ENCODE measurements at places on chromosomes 5 and 9.

DNA sequence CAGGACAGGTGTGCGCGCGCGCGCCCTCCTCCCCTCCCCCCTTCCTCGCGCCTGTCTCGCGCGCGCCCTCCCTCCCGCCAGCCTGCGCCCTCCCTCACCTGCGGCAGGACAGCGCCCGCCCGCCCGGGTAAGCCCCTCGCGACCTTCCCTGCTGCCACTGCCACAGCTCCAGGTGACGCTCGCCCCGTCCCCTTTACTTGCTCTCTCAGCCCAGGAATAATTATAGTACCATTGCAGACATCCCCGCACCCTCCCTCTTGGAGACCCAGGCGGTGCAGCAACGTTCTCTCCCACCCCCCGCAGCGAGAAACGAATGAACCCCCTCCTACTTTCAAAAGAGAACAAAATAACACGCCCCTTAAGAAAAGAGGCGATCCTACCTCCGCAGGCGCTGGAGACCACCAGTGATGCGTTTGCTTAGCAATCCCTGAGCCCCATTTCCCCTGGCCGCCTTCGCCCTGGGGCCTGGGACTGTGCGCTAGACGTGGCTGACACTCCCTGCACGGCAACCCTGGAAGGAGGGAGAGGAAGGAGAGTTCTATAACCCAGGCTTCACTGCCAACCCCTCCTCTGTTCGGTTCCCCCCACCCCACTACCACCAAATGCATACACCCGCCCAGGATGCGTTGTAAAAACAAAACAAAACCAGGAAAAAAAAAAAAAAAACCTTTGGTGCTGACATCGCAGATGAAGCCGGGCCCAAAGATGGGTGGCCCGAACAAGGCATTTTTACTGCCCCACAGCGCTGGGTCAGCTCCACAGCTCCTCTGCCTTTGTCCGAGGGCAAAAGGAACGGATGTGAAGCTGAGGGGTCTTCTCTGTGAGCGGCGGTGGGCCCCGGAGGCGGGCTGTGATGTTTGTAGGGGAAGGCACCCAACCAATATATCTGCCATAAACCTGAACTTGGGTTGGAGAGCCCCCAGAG lies 5.6 kb upstream of the PURA start:
- peak; percentile 46 for DNase-seq

GRCh38 chr5:23627976-23628375 lies 120.6 kb downstream of the PRDM9 start:
- no peak for DNase-seq

- DNase-seq: peak; percentile 82
Measured at GRCh38 chr5:71903808-71904207, 184.7 kb downstream of the CARTPT start.

- DNase-seq: no peak
Measured at GRCh38 chr5:10581867-10582511, 18.1 kb downstream of the ANKRD33B start.

GRCh38 chr5:171127314-171127713 lies 181.7 kb upstream of the TLX3 start:
- DNase-seq: no peak

DNA sequence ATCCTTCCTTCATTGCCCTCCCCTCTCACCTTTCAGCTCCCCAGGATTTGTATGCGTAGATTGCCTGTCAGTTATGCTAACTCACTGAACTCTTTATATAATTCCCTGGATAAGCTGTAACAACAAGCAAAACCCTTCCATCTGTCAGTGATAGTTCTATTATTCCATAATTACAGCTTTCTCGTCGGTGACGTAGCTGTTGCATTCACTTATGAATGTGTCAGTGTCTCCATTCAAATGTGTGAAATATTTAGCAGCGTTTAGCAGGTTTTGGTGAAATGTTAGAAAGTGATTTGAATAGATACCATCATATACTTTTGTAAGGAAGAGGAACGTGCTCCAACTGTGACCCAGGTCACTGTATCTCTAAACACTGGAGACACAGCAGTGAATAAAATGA lies 45.2 kb downstream of the PIP5K1B start:
- no peak for DNase-seq

GRCh38 chr5:12716664-12717063 lies 812.4 kb upstream of the CTNND2 start:
- DNase-seq: no peak

- DNase-seq: no peak
Measured at GRCh38 chr5:124220418-124220817, 526.0 kb downstream of the ZNF608 start.

DNA sequence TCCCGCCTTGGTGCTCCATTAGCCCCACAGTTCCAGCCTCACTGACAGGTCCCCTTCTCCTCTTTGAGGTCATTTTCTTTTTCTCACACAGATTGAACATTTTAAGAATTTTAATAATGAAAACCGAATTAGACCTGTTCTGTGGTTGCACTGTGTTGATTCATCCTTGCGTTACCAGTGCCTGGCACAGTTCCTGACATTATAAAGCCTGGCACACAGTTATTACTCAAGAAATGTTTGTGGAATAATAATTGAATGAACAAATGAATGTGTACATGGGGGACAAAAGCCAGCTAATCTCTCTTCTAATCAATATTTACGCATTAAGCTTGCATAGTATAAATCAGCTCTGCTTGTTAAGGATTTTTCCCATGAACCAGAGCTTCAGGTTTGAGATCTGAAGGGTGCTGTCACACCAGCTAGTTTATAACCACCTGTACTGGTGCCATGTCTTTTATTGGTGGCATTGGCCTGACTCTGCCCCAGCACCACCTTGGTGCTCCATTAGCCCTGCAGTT lies 80.0 kb downstream of the SV2C start:
- DNase-seq: no peak

DNA sequence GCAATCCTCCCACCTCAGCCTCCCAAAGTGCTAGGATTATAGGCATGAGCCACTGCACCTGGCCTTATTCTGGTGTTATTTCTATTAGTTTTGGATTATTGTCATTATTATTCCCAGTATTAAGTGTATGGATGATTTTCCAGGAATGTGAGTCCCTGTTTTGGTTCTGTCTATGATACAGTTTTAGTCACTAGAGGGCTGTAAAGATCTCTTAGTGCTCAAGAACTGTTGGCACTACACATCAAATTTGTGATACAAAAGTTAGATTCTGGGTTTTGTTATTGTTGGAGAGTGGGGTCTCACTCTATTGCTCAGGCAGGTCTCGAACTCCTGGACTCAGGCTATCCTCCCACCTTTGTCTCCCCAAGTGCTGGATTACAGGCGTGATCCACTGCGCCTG lies 12.1 kb downstream of the CCL28 start:
- no peak for DNase-seq

GRCh38 chr9:134492721-134493460 lies 148.7 kb upstream of the COL5A1 start:
- no peak for DNase-seq

GRCh38 chr9:122070728-122071515 lies 22.2 kb downstream of the TTLL11 start:
- no peak for DNase-seq

- DNase-seq: no peak
Measured at GRCh38 chr9:120350596-120350995, 229.4 kb downstream of the CDK5RAP2 start.

DNA sequence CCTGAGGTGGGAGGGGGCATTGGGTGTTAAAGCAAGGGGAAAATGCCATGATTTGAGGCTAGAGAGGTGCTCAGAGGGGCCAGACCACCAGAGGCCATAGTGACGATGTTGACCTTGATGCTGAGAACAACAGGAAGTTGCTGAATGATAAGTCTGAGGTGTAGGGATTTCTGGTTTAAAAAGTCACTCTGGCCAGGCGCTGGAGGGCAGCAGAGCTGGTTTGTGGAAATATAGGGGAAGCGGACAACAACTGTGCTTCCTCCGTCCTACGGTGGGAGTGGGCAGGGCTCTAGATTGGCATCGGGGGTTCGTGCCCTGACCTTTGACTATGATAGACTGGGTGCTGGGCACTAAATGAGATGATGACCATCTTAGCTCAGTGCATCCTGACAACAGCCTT lies 44.7 kb downstream of the STOM start:
- DNase-seq: no peak

- DNase-seq: no peak
Measured at GRCh38 chr9:129987047-129987446, 55.9 kb downstream of the FNBP1 start.

DNA sequence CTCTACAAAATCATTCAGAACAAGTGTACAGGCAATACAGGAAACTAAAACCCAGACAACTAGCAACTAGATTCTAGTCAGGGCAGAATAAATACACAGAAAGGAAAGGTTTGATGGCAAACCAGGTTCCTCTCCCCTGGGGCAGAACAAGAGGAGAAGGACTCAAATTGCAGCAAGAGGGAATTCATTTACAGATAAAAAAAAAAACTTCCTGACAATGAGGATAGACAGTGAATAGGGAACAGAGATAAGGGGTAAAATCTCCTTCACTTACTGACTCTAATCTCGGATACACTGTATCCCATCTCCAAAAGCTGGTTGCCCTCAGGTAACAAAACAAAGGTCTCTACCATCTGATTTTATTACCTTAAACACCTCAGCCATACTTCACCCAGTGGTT lies 244.0 kb downstream of the SEC61B start:
- DNase-seq: peak; percentile 1

DNA sequence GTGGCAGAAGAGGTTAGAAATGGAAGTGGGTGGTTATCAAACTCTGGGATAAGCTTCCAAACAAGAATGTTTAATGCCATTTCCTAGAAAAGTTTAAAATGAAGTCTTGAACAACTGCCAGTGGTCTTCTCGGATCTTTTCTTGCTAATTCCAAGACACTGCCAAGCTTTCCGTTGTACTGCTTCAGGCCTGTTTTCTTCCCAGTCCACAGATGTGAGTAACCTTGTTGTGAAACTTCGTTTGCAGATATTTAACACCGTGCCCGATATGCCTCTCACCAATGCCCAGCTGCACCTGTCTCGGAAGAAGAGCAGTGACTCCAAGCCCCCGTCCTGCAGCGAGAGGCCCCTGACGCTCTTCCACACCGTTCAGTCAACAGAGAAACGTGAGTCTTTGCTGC lies 269.8 kb downstream of the NR3C1 start:
- no peak for DNase-seq

DNA sequence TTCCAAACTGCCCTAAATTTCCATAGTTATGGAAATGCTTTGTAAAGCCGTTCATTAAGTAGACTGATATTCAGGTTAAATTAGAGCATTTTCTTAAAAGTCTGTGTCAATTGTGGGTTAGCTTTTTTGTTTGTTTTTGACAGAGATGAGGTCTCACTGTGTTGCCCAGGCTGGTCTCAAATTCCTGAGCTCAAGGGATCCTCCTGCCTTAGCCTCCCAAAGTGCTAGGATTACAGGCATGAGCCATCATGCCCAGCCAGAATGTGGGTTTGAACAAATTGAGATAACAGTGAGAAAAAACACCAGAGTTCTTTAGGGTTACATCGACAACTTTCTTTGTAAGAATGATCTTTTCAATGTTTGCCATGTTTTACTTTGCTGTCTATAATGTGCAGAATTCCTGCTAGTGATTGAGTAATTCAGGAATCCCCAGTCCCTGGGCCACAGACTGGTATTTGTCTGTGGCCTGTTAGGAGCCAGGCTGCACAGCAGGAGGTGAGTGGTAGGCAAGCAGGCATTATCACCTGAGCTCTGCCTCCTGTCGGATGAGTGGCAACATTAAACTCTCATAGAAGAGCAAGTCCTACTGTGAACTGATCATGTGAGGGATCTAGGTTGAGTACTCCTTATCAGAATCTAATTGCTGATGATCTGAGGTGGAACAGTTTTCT lies 80.5 kb downstream of the RAI14 start:
- no peak for DNase-seq

DNA sequence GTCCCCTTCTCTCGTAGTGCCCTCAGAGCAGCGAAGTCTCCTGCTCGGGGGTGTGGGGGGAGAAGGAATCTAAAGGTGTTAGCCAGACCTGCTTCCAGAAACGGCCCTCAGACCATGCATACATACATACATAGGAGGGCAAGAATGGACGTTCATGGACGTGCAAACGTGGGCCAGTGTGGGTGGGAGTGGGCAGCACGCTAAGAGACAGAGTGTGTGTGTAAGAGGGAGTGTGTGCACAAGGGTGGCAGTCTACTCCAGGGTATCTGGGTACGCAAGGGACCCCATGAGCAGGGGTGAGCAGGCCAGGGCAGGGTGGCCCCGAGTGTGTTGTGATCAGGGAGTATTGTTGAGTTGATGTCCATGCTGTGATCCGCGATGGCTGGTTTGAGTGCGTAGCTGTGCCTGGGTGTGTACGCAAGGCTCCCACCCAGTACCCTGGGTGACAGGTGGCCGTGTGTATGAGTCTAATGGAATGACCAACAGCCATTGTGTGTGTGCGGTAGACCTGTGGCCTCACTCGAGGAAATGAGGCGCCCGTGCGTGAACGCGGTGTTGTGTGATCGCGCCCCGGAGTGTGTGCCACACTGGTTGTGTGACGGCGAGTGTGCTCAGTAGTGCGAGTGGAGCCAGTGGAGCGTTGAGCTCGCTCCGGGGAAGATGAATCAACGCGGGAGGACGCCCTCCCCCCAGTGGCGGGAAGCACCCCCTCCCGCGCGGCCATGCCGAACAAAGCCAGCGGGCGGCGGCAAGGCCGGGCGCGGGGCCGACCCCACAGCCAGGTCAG lies 826 bp downstream of the GPRIN1 start:
- DNase-seq: peak; percentile 12

DNA sequence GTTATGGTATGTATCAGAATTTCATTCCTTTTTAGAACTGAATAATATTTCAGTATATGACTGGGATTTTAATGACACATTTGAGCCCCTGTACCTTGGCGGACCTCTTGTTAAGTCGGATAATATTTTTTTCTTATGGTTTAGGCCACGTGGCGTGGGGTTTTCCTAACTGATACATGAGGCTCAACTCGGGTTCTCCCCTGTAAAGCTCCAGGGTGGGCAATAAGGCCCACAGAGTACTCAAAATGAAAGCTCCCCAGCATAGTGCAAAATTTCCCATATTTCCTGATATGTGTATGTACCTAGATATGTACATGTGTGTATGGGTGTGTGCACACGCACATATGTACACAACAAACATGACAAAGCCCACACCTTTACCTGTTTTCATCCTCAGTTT lies 24.5 kb downstream of the TICAM2 start:
- DNase-seq: no peak

- no peak for DNase-seq
Measured at GRCh38 chr5:78554670-78555069, 93.9 kb downstream of the LHFPL2 start.

DNA sequence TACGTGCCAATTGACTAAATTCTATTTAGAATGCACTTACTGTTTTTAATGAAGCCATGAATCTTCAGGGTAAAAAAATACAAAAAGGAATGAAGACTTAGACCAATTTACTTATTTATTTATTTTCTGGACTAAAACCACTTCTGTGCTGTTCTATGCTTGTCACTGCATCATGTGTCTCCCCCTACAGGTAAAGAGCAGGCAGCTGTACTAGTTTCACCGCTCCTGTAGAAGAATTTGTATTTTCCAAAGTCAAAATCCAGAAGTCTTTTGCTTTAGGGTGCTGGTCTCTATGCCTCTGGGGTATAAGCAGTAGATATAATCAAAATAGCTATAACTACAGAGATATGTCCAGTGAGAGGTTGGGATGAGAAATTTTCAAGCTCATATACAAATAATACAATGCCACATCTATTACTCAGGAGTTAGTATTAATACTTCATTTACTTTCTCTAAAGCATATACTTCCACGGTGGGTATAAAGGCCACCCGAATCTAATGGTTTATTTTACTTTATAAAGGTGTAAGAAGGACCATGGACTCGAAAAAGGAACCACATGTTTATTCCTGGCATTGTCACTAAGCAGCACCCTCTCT lies 591.5 kb downstream of the RAB3C start:
- peak; percentile 8 for DNase-seq
